ENCODE measurements at places on chromosomes 2 and 18.

- DNase-seq = no peak
Measured at GRCh38 chr2:240933048-240933965, 27.2 kb downstream of the CROCC2 start.

GRCh38 chr2:143399631-143400069 lies 270.4 kb downstream of the ARHGAP15 start:
- no peak for DNase-seq

DNA sequence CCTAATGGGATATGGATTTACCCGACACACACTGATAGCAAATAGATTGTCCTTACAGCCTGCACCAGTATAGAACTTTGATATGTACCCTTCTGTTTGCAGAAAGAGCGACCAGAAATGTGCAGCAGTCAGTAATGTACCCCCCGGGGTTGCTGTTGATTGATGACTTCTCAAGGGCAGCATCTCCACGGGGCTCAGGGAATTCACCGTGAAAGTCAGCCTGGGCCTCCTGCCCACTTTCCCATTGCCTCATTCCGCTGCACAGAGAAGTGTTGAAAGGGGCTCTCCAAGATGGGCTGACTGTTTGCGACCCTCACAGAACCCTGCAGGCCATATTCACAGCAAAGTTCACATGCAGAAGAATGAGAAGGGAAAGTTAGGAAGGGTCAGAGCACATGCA lies 241.3 kb downstream of the PRKCE start:
- no peak for DNase-seq

DNA sequence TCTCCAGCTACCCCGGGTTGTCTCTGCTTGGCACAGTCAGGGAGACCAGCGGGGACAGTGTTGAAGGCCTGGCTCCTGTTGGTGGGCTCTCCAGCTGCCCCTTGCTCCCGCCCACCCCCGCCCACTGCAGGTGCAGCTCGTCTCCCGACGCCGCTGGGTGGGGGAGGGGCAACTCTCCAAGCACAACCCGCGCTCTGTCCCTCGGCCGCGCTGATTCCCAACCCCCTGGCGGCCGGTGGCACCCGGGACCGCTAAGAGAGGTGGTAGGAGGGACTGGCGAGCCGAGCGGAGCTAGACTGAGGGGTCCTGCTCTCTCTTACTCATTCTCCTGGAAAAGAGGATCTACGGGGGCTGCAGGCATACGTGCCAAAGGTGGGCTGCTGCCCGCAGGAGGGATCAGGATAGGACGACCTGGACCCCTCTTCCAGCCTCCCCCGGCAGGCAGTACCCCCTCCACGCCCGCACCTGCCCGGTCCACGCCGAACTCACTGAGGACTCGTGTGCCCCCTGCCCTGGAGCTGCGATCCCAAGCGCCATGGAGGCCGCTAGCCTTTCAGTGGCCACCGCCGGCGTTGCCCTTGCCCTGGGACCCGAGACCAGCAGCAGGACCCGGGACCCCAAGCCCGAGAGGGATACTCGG lies 44.5 kb downstream of the DDX18 start:
- DNase-seq = no peak

- DNase-seq = no peak
Measured at GRCh38 chr2:209549589-209549988, 125.7 kb downstream of the MAP2 start.

DNA sequence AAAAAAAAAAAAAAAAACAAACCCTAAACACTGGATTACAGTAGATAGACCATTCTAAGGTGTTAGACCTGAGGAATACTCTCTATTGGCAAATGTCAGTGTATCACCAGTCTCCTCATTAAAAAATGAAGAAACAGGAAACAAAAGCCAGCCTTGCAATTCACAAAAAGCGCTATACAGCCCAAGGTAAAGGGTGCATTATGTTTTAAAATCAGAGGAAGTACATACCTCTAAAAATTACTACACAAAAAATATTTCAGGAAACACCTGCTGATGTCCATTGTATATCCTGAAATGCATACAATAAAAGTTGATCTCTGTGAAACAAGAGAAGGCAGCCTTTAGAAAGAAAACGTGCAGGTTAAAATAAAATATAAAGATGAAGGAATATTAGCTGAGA lies 54.9 kb upstream of the TSPYL6 start:
- DNase-seq = no peak

- no peak for DNase-seq
Measured at GRCh38 chr2:1538663-1539062, 125.4 kb downstream of the TPO start.

- DNase-seq = no peak
Measured at GRCh38 chr2:238848976-238849853, 1.3 kb downstream of the TWIST2 start.

- no peak for DNase-seq
Measured at GRCh38 chr2:98664323-98664722, 55.9 kb downstream of the UNC50 start.

- DNase-seq = no peak
Measured at GRCh38 chr2:19538411-19538963, 180.1 kb upstream of the OSR1 start.

- DNase-seq = no peak
Measured at GRCh38 chr2:190354003-190354690, 10.8 kb downstream of the INPP1 start.

All from activated B cell treated with CpG ODN at 0.5 μM for 24 hours (primary cell).